SJSA1 (cell line): ENCODE measurements at places on chromosomes 4 and X. TPM values are rescaled to one million over a fixed set of nuclear protein-coding genes. Genes with fewer than 3 reads are reported as not detected.

- H3K36me3 ChIP-seq, result no peaks in the 10 kb centered on the region
- no peak overlapping the region for H3K27ac ChIP-seq
- H3K4me1 ChIP-seq, result no peaks in the 10 kb centered on the region
- no peak for DNase-seq
These were observed 1174.0 kb downstream of the RAPGEF2 start for GRCh38 chr4:160276785-160277325.

DNA sequence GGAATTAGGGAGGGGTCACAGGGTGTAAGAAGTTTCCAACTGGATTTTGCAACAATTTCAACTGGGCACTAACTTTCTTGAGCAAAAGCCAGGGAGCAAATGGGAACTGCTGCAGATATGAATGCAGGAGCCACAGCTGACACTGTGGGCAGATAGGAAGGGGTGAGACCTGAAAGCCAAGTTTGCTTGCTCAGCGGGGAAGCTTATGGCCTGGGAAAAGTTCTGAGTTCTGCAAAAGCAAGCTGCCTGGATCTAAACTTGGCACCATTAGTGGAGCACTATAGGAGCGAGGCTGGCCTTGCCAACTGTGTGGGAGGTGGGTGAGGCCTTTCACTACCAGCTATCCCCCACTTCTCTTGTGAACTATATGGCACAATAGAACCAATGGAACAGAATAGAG is 11.1 kb downstream of the CYSLTR1 start:
- no peaks in the 10 kb centered on the region for H3K36me3 ChIP-seq
- no peaks in the 10 kb centered on the region for H3K4me1 ChIP-seq
- no peak overlapping the region for H3K4me3 ChIP-seq
- no peak overlapping the region for H3K27ac ChIP-seq
- DNase-seq, result no peak

Gene NUDT10
- 4.3 and 7.8 TPM in 2 replicates for total RNA-seq

Gene TET2
- 7.1 and 13.1 TPM in 2 replicates for total RNA-seq

DNA sequence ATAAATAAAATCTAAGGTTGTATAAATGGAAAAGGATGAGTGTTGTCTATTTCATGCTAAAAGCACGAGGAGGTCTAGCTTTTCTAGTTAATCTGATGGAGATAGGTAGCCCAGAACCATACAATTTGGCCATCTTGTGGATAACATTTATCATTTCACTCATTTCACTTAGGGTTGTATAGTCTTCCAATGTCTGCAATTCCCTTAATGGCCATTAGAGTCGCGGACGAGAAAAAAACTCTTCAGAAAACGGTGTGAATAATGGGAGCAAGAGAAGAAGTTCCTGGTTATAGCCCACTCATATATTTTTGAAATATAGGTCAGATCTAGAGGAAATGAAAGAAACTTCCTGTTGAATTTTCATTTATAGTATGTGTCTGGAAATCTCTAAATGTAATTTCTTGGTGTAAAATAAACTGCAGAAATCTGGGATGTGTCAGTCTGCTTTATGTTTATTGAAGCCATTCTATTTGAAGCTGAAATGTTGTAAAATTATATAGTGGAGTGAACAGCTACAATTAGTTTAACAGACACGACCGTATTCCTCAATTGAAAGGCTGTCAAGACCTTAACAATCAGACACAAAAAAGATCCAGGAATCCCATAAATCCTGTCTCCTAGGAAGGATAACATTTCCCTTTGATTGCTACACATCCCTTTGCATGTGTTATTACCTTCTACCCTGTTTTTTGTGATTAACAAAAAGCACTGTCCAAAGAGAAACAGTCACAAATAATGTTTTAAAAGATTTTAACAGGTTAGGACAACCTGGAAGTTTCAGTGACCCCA is 47.7 kb upstream of the MGST2 start:
- H3K4me3 ChIP-seq, result no peak overlapping the region
- H3K27ac ChIP-seq, result no peak overlapping the region
- DNase-seq, result no peak
- H3K36me3 ChIP-seq, result no peaks in the 10 kb centered on the region
- H3K4me1 ChIP-seq, result no peaks in the 10 kb centered on the region

Gene RHOH
- not detected in 2 replicates for total RNA-seq

DNA sequence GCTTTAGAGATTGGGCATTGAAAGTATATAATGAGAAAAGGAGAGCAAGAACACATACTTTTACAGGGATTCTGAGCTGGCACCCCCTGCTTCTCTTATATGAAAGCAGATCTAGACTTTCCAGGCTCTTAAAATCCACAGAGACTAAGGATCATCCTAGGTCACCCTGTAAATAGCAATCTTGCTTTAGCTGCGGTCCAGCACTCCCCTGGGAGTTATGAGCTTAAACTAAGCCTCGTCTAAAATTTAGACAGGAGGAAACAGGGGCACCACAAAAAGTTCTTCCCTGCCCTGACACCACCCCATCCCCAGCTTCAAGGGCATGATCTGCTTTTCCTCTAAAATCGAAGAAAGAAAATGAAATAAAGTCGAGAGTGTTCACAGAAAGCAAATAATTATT is 143.3 kb upstream of the KCNIP4 start:
- H3K27ac ChIP-seq, result no peak overlapping the region
- no peak for DNase-seq
- H3K4me3 ChIP-seq, result no peak overlapping the region

GRCh38 chr4:166622425-166622977 is 611.8 kb downstream of the SPOCK3 start:
- no peaks in the 10 kb centered on the region for H3K27me3 ChIP-seq
- no peaks in the 10 kb centered on the region for H3K36me3 ChIP-seq
- no peak for DNase-seq
- H3K4me3 ChIP-seq, result no peak overlapping the region
- no peak overlapping the region for H3K27ac ChIP-seq
